ENCODE measurements at places on chromosomes 5 and 9.
A peak's percentile ranks its signal among the peaks of the same experiment; 100 is the strongest.

GRCh38 chr5:134247428-134248224, 21.8 kb upstream of the PPP2CA start:
- DNase-seq = peak; percentile 60

DNA sequence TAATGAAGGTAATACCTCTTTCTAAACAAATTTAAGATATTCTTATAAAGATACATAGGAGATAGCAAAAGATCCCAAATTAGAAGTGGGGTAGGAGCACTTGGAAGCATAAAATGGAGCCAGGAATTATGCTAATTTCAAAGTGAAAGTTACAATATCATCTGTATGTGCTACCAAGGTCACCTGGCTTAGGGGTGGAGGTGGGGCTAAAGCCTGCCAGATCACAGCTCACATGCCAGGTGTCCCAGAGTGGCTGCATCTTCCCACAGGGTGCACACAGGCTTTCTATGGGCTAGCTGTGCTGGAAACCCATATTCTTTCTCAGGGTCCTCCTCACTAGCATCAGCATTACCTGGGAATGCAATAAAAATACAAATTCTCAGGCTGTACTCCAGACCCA, 118.2 kb upstream of the TXNDC8 start:
- DNase-seq = no peak

DNA sequence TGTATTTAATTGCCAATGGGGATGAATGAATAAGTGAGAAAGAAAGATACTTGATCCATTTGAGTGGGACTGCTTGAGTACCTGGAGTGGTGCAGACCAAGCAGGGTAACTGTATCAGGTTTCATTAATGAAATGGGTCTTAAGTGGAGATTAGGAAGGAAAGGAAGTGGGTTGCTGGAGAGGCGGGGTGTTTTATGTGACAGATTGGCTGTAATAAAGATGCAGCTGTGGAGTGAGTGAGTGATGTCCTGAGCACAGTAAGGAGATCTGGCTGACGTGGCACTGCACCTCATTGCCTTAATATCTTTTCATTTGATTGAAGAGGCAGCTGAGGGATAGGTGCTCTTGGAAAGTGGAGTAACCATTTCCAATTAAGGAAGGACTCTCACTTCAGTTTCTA, 161.0 kb upstream of the CCDC152 start:
- no peak for DNase-seq

- DNase-seq = no peak
Measured at GRCh38 chr5:19175776-19176570, 812.0 kb downstream of the CDH18 start.

- DNase-seq = no peak
Measured at GRCh38 chr9:124475868-124476690, 25.8 kb downstream of the ADGRD2 start.

GRCh38 chr5:9473624-9474023, 72.3 kb downstream of the SEMA5A start:
- no peak for DNase-seq

All from H9 (cell line).